ENCODE measurements at places on chromosomes 4 and X.
A peak's percentile ranks its signal among the peaks of the same experiment; 100 is the strongest.

- no peak for DNase-seq
Measured at GRCh38 chr4:114782415-114783214, 184.0 kb downstream of the UGT8 start.

DNA sequence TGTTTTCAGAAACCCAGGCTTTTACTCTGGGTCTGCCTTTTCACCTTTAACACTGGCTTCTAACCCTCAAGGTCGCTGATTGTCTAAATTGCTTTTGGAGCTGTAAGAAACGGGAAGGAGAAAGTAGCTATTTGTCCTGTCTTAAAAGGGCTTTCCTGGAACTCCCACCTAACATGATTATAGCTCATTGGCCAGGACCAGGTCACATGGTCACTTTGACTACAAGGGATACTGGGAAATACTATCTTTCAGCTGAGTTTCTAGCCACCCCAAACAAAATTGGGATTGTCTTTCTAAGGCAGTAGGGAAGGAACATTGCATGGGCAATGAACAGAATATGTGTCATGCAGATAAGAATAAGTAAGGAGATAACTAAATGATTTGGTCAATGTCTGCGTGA lies 106.7 kb upstream of the ARHGAP24 start:
- no peak for DNase-seq

- peak; percentile 51 for DNase-seq
Measured at GRCh38 chrX:41236629-41237028, 97.3 kb upstream of the DDX3X start.

GRCh38 chr4:130064471-130064870 lies 968.5 kb downstream of the C4orf33 start:
- no peak for DNase-seq

- no peak for DNase-seq
Measured at GRCh38 chr4:37445023-37445422, 200.5 kb downstream of the NWD2 start.

GRCh38 chrX:24934279-24934678 lies 81.5 kb downstream of the ARX start:
- DNase-seq = no peak

DNA sequence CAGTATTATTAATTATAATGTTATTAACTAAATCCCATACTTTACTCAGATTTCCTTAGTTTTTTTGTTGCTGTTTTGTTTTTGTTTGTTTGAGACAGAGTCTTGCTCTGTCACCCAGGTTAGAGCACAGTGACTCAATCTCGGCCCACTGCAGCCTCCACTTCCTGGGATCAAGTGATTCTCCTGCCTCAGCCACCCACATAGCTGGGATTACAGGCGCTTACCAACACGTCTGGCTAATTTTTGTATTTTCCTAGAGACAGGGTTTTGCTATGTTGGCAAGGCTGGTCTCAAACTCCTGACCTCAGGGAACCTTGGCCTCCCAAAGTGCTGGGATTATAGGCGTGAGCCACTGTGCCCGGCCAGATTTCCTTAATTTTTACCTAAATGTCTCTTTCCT lies 72.2 kb downstream of the ANAPC4 start:
- DNase-seq = no peak

- no peak for DNase-seq
Measured at GRCh38 chr4:152522754-152523153, 13.1 kb downstream of the FBXW7 start.

All from MM.1S (cell line).